ENCODE measurements at places on chromosomes 16 and 17. TPM values are rescaled to one million over a fixed set of nuclear protein-coding genes. Genes with fewer than 3 reads are reported as not detected.

TBC1D3C gene
- total RNA-seq = 0.33 TPM

GRCh38 chr16:89658221-89658879 lies 714 bp downstream of the SPATA33 start:
- H3K36me3 ChIP-seq = peaks cover 13% of the 10 kb centered on the region
- no peak for DNase-seq
- peak overlapping the region; percentile 64 for H3K27ac ChIP-seq

- H3K36me3 ChIP-seq = no peaks in the 10 kb centered on the region
- no peak overlapping the region for H3K4me3 ChIP-seq
- no peaks in the 10 kb centered on the region for H3K27me3 ChIP-seq
- H3K27ac ChIP-seq = no peak overlapping the region
- no peak for DNase-seq
- H3K4me1 ChIP-seq = peaks cover 14% of the 10 kb centered on the region
Observed at GRCh38 chr17:59315866-59316265, 15.6 kb upstream of the YPEL2 start.

GRCh38 chr17:32443827-32444300 lies 446 bp upstream of the PSMD11 start:
- no peak overlapping the region for H3K27ac ChIP-seq
- peak overlapping the region; percentile 88 for H3K4me3 ChIP-seq
- H3K4me1 ChIP-seq = peaks cover 58% of the 10 kb centered on the region
- no peaks in the 10 kb centered on the region for H3K27me3 ChIP-seq
- H3K36me3 ChIP-seq = peaks cover 2% of the 10 kb centered on the region

DNA sequence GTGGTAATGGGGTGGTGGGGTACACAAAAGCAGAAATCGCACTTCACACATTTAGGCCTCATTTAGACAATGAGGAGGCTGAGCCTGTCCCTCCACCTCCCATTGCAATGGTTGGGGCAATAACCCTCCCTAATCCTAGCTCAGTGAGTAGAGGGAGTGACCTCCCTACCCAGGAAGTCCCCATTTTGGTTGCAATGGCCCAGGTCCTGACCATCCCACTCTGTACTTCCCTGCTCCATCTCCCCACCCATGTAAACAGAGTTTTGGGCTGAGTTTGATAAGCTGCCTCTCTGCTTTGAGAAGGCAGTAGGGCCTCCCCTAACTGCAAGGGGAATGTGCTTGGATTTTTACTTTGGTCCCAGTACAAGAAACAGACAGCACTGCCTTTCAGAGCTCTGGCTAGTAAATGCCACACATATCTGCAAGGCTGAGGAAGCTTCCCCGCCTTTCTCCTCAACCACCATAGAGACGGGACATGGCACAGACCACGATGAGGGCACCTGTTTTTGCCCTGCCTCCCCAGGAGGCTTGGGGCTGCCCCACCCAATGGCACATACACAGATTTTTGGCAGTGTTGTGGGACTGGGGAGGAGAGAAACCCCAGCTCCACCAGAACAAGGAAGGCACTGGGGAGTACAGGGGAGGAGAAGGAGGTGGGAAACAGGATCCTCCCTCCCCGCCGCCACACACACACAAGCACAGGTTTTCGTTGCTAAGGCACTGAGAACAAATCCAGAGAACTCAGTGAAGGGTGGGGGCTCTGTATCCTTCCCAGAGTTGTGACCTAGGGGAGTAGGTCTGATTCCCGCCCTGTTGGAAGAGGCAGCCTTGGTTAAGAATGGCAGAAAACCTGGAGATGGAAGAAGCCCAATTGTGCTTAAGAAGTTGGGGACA lies 7.3 kb downstream of the VAT1 start:
- no peak for DNase-seq
- peaks cover 70% of the 10 kb centered on the region for H3K4me1 ChIP-seq
- no peaks in the 10 kb centered on the region for H3K27me3 ChIP-seq
- peaks cover 62% of the 10 kb centered on the region for H3K36me3 ChIP-seq
- peak overlapping the region; percentile 25 for H3K27ac ChIP-seq
- no peak overlapping the region for H3K4me3 ChIP-seq

DNA sequence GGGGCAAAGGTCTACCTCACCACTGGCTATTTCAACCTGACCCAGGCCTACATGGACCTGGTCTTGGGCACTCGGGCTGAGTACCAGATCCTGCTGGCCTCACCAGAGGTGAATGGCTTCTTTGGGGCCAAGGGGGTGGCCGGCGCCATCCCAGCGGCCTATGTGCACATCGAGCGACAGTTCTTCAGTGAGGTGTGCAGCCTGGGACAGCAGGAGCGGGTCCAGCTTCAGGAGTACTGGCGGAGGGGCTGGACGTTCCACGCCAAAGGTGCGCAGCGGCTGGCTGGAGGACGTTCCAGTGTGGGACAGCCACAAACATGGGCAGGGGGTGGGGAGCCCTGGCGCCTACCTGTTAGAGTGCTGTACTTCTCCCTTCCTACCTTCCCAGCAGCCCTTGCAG lies 25.4 kb downstream of the PGS1 start:
- no peaks in the 10 kb centered on the region for H3K27me3 ChIP-seq
- DNase-seq = no peak
- H3K4me1 ChIP-seq = peaks cover 19% of the 10 kb centered on the region
- peaks cover 76% of the 10 kb centered on the region for H3K36me3 ChIP-seq
- H3K4me3 ChIP-seq = no peak overlapping the region

- H3K36me3 ChIP-seq = peaks cover 85% of the 10 kb centered on the region
- no peak overlapping the region for H3K4me3 ChIP-seq
- H3K27ac ChIP-seq = no peak overlapping the region
- H3K4me1 ChIP-seq = no peaks in the 10 kb centered on the region
- no peak for DNase-seq
Observed at GRCh38 chr16:89765292-89765830, 44.0 kb downstream of the ZNF276 start.

DNA sequence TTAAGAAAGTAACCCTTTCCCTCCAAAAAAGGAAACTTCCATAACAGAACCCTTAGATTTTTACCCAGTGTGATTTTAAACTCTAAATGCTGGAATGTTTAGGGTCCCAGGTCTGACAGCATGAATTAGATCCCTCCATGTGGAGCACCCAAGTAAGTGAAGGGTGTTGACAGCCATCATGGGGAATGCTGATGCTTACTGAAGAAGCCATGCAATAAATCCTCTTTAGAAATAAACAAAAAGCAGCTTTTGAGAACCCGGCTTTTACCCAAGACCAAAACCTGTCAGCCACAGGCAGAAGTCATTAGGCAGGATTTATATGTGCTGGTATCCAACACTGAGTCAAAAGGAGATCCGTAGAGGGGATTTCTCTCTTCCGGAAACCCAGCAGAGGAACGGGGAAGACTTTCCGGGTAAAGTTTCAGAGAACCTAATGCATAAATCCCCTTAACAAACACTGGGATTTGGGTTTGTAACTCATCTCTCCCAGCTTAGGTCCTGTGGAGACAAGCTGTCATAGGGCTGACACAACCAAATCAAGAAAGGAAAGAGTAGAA lies 287.5 kb downstream of the IRX3 start:
- peaks cover 21% of the 10 kb centered on the region for H3K4me1 ChIP-seq
- no peaks in the 10 kb centered on the region for H3K36me3 ChIP-seq
- no peak overlapping the region for H3K4me3 ChIP-seq

DNA sequence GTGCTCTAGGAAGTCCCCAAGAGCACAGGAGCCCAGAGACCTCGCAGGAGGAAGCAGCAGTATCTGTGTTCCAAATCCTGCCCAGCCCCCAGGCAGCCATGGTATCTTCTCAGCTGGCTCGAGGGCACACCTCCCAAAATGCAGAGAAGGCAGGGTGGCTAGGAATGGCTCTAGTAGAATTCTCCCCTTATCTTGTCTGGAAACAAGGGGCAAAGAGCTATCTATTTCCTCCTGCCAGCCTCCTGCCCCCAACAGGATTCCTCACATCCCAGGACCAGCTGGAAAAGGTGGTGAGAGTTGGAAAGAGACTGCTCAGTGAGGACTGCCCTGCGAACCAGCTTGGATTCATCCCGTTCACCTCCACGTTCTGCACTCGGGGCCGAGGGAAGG lies 8.6 kb upstream of the TSPOAP1 start:
- DNase-seq = no peak
- H3K27me3 ChIP-seq = no peaks in the 10 kb centered on the region
- no peak overlapping the region for H3K4me3 ChIP-seq

- no peak overlapping the region for H3K4me3 ChIP-seq
- H3K27me3 ChIP-seq = no peaks in the 10 kb centered on the region
- peaks cover 18% of the 10 kb centered on the region for H3K36me3 ChIP-seq
- H3K27ac ChIP-seq = no peak overlapping the region
- no peaks in the 10 kb centered on the region for H3K4me1 ChIP-seq
- no peak for DNase-seq
Observed at GRCh38 chr17:82438401-82439193, 12.0 kb downstream of the CYBC1 start.

Data from HepG2 (cell line).